ENCODE measurements at places on chromosomes 2 and 18. TPM values are rescaled to one million over a fixed set of nuclear protein-coding genes. Genes with fewer than 3 reads are reported as not detected.

DNA sequence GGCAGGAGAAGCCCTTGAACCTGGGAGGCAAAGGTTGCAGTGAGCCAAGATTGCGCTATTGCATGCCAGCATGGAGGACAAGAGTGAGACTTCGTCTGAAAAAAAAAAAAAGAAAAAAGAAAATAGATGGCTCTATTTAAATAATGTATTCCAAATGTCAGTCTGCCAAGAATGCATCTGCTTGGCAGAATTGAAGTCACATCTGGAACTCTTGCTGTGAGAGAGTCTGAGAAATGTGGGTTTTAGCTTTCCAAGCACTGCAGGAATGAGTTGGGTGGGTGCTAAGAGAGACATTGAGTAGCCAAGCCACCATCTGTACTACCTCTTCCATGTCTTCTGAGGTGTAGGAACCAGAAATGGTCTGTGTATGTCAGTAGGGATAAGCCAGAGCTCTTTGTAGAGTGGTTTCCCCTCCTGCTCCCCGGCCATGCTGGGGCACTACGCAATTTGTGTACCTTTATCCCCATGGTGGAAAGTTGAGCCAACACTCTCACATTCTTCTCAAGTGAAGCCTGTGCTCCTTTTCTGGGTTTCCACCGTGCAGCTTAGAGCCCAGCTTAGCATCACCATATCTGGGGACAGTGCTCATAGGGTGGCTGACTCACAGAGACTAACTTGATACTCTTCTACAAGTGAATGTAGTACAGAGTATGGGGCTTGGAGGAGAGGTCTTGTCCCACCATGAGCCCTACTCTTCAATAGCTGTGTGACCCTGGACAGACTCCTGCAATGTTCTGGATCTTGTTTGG is 25.3 kb downstream of the IL1F10 start:
- DNase-seq = no peak

Gene MYO5B
- total RNA-seq = 8.8 TPM

GRCh38 chr2:178934571-178934970 is 115.4 kb downstream of the CCDC141 start:
- no peak for DNase-seq

Gene SPR
- 57.8 TPM for total RNA-seq

Gene STARD6
- total RNA-seq = 1.3 TPM

DNA sequence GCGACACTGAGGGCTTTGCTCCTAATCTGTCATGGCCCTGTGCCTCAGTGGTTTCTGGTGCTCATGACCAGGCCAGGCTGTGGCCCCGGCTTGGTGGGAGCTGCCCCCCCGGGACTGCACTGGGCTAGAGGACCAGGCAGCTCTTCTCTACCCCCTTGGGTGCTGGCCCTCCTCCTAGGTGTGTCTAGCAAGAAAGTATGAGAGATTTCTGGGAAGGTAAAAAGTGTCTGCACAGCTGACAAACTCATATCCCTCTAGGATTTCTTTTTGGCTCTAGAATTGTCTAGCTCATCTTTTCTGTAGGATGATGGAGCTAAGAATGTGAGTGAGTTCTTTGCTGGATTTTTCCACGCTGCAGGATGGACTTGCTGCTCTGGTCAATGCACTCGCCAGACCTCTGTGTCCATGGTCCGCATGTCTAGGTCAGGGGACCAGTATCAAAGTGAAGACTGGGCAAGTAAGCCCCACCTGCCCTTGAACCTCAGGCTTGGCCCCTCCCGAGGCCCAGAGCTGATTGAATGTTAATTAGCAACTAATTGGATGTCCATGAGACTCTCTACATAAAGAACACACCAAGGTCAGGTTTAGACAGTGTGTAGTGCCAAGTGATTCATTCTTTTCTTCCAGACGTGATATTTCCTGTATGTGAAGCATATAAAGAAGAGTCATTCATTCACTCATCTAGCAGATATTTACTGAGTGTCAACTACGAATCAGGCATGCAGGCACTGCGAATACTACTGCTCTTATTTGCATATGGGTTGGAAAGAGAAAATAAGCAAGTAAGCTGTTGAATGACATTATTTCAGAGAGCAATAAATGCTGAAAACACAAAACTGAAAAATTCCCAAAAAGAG is 15.6 kb upstream of the PSD4 start:
- DNase-seq = peak; percentile 17

- no peak for DNase-seq
These were observed 239.7 kb upstream of the RASGRP3 start for GRCh38 chr2:33236482-33237385.

Gene ACTR2
- 26.9 TPM for total RNA-seq

DNA sequence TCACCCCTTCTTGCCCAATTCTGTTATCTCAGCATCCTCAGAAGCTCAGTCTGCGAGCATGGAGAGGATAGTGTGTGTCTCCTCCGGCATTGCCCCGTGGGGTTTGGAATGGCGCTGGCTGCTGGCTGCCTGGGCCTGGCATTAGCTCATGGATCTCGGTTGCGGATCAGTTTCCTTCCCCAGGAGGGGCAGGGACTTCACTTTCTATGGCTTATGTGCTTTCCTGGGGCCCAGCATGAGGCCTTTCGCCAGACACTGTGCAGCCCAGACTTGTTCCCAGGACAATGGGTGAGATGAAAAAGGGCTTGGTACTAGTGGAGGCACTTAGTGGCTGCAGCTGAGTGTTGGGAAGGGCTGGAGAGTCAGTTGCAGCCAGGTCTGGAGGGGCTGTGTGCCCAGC is 143.3 kb downstream of the GLI2 start:
- no peak for DNase-seq

GRCh38 chr2:19356545-19357401 is 1.6 kb downstream of the OSR1 start:
- no peak for DNase-seq

GRCh38 chr2:126736133-126736874 is 80.3 kb downstream of the GYPC start:
- no peak for DNase-seq

- no peak for DNase-seq
These were observed 13.1 kb downstream of the ZAP70 start for GRCh38 chr2:97726261-97727064.

- no peak for DNase-seq
These were observed 25.2 kb downstream of the AAK1 start for GRCh38 chr2:69618362-69618761.

Gene CENPA
- total RNA-seq = 19.8 TPM

Gene PSMG2
- total RNA-seq = 120 TPM

Gene SLC9A4
- total RNA-seq = not detected
